ENCODE measurements at places on chromosomes 2 and 18.

DNA sequence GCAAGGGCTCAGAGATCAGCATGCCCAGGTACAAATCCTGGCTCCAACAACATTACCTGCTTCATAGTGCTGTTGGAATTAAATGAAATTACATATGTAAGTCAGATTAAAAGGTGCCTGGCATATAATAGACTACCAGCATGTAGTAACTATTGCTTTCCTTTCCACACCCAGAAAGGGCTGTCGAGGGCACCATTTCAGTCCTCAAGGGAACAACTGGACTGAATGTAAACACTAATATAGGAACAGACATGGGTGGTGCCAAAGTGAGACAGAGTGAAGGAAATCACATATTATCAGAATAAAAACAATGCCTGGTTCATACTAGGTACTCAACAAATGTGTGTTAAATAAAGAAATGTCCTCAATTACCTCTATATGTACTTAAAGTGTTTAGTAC, 43.3 kb downstream of the FAP start:
- no peak for DNase-seq

DNA sequence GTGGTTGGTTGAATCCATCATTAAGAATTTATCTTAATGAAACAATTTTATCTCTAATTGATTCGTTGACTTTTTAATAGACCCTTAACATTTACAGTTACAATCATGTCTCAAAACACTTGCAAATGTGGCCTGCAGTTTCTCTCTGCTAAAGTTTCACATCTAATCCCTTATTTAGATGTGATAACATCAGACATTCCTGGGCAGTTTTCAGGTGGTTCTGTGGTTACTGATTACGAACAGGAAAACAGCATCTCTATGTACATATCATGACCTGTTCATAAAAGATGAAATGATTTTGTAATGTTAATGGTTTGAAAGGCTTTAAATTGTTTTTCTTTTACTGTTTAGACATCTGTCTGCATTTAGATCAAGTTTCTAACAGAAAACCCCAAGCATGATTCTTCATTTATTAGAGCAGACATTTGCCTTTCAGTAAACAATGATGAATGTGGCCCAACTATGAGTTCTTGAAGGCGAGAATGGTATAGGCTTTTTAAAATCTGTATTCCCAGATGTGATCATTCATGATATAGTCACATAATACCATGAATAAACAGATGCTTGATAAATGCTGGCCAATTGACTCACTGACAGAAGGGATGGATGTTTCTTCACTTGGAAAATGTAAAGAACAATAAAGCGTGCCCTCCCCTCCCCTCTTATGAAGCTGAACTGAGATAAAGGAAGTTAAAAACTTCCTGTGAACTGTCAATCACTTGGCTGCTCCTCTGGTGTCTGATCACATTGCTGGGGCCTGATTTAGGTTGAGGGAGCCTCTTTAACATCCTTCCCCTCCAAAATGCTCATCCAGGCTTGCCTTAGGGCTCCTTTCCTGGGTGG, 3.5 kb downstream of the CAPN14 start:
- DNase-seq, result no peak

GRCh38 chr18:64253222-64253621, 104.3 kb upstream of the LINC00305 start:
- DNase-seq, result no peak

DNA sequence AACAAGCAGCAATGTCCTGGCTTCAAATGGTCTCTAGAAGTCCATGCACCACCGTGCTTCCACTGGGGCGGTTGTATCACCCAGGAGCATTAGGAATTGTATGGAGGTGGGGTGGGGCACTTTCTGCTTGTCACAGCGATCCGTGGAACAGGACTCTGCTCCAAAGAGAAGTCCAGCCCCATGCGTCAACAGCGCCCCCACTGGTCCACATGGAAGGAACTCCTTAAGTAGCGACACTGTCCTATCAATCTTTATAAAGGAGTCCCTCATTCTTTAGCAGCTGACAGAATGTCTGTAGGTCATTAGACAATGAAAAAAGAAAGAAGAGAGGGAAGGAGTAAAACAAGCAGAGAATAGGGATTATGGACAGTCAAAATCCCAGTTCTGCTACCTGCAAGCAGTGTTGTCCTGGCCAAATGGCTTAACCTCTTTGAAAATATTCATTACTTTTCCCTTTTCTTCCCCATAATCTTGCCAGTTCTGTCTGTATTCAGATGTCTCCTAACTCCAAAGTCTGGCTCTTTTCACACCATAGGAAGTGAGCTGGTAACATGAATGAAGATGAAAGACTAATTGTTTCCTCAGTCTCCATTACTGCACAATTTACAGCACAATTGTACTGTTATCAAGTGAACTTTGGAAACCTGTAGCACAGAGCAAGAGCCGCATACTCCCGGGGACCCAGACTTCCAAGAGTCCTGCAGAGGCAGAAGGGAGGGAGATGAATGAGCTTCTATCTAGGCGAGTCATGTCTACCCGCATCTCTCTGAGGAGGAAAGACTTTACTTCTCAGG, 9.9 kb downstream of the NFE2L2 start:
- DNase-seq, result no peak

- DNase-seq, result no peak
These were observed 32.6 kb upstream of the SLC40A1 start for GRCh38 chr2:189613077-189613636.

Measured in vagina (tissue), 2 donors.